ENCODE measurements at places on chromosomes 2 and 18.
A peak's percentile ranks its signal among the peaks of the same experiment; 100 is the strongest.

DNA sequence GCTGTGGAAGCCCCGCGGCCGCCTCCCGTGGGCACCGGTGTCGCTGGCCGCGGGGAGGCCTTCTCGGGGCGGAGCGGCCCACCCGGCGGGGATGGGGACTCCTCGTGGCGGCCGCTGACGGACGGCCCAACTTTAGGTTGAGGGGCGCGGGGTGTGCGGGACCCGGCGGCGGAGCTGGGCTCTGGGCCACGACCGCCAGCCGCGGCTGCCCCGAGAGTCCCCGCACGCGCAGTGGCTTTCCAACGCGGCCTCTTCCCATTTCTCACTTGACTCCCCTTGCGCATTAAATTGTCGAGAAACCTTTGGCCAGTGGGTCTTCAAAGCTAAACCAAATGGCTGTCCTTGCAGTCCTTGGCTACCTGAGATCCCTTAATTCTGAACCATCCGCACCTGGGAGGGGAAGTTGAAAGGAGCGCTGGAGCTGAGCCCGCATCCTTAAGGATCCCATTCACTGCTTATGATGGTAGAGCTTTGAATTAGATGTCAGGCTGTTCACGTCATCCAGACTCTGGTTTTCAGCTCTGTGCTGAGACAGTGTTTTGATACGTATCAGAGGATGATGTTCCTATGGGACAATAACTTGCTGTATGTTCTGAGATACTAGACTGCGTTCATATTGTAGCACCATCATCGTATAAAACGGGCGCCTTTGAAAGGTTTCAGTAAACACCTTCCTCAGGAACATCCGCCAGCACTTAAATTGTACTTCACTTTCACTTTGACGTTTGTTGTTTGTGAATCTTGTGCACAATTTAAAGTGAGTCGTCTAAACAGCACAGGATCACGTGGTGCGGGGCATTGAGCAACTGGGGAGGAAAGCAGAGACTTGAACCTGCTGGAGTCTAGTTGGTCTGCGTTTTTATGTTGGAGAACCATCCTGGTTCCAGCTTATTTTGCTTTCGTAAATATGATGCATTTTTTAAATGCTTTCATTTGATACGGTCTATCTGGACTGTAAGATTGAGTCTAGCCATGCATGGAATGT, 874 bp downstream of the CLIP4 start:
- no peak for DNase-seq

- DNase-seq = no peak
Observed at GRCh38 chr18:36265015-36265414, 32.5 kb upstream of the FHOD3 start.

- DNase-seq = no peak
Observed at GRCh38 chr2:43059183-43059897, 167.1 kb downstream of the ZFP36L2 start.

GRCh38 chr2:43455296-43455695, 140.5 kb downstream of the THADA start:
- no peak for DNase-seq

DNA sequence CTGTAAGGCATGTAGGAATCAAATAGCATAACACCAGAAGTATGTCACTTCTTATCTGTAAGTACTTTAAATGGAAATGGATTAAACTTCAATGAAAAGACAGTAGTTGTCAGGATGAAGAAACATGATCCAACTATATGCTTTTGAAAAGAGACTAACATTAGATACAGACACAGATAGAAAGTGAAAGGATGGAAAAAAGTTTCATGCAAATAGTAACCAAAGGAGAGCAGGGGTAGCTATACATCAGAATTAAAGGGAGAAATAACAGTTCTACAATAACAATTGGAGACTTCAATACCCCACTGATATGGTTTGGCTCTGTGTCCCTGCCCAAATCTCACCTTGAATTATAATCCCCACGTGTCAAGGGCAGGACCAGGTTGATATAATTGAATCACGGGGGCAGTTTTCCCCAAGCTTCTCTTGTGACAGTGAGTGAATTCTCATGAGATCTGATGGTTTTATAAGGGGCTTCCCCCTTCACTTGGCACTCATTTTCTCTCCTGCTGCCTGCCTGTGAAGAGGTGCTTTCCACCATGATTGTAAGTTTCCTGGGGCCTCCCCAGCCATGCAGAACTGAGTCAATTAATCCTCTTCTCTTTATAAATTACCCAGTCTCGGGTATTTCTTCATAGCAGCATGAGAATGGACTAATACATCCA, 205.4 kb upstream of the CDH2 start:
- DNase-seq = no peak

DNA sequence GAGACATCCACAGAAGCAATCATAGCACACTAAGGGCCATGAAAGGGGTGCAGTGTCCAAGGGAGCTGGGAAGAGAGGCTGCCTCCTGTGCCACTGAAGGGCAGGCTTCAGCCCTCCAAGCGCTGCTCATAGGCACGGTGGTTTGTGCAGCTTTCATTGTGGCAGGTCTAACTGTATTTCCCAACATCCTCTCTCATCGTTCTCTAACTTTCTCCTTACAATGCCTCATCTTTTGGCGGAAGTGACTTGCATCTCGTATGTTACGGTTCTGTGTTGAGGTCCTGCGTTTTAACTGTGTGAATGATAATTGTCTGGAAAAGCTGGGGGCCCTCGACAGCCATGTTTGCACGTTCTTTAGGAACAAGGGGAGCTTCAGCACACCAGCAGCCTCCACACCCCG, 213.9 kb downstream of the GBX2 start:
- DNase-seq = no peak

GRCh38 chr18:59659508-59660170, 37.6 kb downstream of the CCBE1 start:
- DNase-seq = no peak

GRCh38 chr2:167944825-167945659, 302.4 kb downstream of the STK39 start:
- no peak for DNase-seq

GRCh38 chr2:9445089-9445488, 21.6 kb downstream of the CPSF3 start:
- no peak for DNase-seq

GRCh38 chr2:37326866-37327634, 2.4 kb upstream of the PRKD3 start:
- no peak for DNase-seq

DNA sequence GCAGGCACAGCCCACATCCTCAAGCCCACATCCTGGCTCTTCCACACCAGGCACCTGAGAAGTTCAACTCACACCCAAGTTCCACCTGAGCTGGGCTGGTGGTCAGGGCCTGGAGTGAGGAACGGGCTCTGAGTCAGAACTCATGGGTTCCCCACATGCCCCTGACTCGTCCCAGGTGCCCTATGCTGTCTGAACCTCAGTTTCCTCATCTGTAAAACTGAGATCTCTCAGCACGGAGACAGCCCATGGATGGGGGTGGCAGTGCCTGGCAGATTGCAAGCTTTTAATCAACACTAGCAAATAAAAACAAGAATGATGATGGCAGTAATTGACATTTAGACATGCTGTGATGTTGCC, 307.8 kb downstream of the NDUFA10 start:
- DNase-seq = no peak

DNA sequence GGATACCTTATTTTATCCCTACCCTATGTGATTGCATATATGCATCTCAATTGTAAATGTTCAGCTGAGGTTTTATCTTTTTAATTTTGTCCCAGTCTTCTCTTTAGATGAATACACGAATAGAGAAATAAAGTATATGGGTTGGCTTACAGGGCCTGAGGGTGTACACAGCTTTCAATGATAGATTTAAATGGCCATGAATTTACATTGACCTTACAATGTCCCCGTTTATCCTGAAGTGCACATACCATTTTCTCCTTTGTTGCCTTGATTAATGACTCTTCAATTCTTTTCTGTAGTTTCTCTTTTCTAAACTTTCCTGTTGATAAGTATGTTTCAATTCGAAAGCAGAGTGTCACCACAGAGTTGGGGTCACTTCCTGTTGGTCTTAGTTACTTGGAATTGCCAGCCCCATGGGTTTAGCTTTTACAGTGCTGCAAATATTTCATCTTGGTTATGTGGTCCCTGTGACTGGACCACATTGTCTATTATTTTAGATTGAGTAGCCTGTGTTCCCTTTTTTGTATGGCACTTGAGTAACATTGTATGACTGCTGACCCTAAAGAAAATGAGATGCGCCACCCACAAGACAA, 1616.3 kb upstream of the ACVR2A start:
- no peak for DNase-seq

DNA sequence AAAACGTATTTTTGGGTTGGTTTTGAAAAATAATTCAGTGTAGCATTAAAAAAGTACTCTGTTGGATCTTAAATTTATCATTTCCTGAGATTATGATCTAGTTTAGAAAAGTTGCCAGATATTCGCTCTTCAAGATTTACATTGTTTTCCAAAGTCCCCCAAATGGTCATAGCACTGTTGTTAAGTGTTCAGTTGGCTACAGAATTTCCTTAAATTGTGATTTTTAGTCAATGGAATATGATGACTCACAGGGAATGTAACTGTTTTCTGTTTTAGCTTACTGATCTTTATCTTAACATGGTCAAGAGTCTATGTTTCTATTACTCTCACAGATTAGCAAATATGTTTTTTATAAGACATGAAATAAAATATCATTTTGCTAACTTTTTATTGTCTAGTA, 23.2 kb downstream of the PLCL1 start:
- DNase-seq = no peak

DNA sequence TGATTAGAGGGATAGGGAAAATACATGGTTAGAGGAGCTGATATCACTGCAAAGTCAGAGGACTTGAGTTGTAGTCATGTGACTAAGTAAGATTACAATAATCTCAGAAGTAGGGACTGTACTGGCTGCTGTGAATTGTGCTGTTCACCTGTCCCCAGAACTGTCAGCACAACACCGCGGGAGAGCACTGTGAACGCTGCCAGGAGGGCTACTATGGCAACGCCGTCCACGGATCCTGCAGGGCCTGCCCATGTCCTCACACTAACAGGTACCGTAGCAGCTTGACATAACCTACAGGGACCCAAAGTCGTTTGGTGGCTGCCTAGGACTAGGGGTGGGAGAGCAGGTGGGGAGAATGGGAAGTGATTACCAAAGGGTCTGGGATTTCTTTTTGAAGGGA, 132.8 kb upstream of the TTC39C start:
- DNase-seq = peak; percentile 81
